ENCODE measurements at places on chromosomes 4 and X.

- DNase-seq: no peak
Measured at GRCh38 chr4:165379678-165380064, 863 bp downstream of the CPE start.

GRCh38 chr4:80526697-80527096 is 191.2 kb downstream of the CFAP299 start:
- no peak for DNase-seq

GRCh38 chr4:135032670-135033069 is 831.1 kb upstream of the PABPC4L start:
- DNase-seq: no peak

DNA sequence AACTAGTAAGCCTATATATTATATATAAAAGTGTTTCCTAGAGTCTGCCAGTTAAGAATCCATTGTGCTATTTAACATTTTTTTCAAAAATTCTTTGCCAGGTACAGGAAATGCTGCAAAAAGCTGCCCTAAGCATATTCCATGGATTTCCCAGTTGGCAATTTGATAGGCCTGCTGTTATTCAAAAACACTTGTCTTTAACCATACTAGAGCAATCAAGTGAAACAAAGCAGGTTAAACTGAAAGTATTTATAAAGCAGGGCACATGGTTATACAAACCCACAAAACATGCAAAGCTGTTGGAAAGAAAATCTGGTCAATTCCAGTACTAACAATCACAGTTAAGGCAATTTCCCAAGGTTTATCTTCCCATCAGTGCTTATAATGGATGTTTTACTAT is 159.9 kb downstream of the UNC5C start:
- no peak for DNase-seq

DNA sequence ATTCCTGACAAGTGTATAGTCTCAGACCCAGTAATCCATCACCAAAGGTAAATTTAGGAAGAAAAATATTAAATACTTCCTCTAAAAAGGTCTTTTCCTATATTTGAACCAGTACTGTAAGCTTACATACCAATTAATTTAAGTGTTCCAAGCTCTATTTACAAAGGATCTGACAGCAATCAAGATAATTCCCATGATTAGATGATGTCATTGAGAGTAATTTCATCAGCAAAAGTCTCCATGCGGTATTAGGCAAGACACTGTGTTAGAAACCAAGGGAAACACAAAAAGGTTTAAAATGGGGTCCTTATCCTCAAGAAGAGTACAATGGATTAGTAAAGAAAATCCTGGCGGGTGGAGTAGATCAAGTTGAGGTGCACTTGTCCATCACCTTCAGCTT is 198.5 kb downstream of the PRDM5 start:
- DNase-seq: no peak

- DNase-seq: no peak
Measured at GRCh38 chr4:176210101-176210500, 14.7 kb upstream of the SPATA4 start.

DNA sequence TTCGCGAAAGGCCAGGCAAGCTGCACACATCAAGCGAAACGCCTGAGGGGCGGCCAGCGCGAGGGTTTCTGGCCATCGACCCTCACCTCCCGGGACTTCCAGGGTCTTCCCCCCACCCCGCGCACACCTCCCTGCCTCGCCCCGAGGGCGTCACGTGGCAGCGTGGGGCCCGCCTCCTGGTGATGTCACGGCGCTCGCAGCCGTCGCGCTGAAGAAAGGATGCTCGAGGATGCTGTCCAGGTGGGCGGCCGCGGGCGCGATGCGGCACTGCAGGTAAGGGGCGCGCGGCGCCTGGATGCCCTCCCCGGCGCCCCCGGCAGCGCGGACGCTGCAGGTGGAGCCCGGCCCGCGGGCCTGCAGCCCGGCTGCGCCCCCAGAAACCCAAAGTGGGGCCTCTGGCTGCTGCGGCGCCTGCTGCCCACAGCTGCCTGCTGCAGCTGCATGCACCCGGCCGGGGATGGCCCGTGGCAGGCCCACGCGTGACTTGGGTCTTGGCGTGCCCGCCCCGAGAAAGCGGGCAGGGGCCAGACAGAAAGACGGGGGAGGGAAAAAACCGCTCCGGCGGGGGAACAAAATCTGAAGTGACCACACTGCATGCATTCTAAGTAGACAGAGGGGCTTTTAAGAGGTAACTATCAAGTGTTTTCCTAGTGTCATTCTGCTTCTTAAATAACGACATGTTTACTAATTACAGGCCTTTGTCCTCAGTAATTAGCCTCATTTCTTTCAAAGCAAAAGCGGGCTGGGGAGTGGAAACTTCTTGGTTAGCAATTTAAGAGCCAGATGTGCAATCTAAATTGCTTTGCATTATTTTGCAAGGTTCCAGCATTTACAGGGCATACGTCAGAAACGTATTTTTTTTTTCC is 1.7 kb downstream of the CLCN4 start:
- DNase-seq: no peak

- DNase-seq: no peak
Measured at GRCh38 chrX:19825271-19825670, 62.1 kb downstream of the SH3KBP1 start.

DNA sequence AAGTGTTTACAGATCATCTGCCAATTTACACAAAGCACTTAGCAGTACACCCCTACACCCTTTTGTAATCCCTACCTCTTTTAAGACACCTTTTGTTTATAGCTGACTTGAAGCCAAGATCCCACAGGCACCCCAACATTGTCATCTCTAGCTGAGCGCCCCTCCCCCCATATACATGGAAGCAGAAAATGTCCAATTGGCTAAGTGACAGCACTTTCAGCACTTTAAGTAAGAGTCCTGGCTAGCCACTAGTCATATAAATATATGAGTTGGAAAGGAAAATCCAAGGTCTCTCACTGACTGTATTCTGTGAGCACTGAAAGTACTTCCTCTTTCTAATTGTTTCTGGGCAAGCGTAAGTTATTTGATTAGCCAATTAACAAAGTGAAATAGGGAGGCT is 108.2 kb downstream of the NSUN7 start:
- no peak for DNase-seq

DNA sequence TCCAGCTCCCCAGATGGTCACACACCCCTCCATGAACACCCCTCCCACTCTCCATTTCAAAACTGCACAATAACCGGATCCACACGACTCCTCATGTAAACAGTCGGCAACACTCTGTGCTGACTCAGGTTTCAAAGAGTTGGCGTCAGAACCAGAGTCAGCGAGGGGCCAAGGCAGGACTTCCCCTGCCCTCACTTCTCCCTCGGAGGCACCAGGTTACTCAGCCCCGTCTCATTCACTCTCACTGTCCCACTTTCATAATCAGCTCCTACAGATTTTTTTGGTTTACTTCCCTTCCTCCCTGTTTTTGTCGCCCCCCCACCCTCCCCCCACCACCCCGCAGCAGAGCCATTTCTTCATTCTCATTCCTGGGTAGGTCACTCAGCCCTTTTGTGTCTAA is 2.7 kb upstream of the TIMP1 start:
- no peak for DNase-seq

DNA sequence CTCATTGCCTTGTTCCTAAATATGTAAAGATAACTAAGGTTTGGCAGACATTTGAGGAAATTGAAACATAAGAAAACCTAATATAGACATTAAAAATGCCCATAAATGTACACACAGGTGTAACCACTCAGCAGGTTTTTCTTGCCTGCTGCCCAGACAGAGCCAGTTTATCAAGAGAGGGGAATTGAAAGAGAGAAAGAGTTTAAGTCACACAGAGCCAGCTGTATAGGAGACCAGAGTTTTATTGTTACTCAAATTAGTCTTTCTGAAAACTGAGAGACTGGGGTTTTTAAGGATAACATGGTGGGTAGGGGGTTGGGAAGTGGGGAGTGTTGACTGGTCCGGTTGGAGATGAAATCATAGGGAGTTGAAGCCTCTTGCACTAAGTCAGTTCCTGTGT is 119.0 kb downstream of the CFAP299 start:
- DNase-seq: no peak

DNA sequence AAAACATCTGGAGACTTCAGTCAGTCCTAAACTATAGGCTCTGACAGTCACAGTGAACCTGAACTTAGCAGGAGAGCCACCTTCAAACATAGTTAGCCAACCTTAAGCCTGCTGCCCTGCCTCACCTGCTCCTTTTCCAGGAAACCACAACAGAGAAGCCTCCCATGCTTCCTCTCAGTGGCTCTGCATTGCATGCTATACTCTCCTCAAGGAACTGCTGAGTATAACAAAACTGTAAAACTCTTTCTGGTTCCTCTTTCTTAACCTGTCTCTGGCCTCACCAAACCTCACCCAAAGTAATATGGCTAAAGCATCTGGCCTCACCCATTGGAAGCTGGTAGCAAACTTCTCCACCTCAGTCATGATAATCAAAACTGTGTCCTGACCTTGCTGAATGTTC is 122.1 kb downstream of the ANKRD50 start:
- DNase-seq: no peak

- no peak for DNase-seq
Measured at GRCh38 chr4:102308032-102308799, 37.1 kb downstream of the SLC39A8 start.

- no peak for DNase-seq
Measured at GRCh38 chrX:153945956-153946943, 1.8 kb upstream of the RENBP start.

DNA sequence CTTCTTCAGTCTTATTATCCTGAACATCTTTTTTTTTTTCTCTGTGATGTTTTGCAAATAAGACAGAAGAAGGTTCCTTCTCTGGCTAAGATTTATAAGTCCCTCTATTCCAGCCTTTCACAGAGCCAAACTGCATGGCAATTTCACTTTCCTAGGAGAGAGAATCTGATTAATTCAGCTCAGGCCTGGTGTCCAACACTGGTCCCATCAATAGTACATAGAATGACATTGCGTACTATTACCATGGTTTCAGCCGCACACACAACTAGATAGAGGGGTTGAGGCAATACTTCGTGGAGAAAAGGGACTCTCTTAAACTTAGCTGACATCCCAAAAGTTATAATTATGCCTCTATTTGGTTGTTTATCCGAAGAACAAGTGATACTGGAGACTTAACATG is 18.5 kb downstream of the DCAF8L2 start:
- DNase-seq: no peak

DNA sequence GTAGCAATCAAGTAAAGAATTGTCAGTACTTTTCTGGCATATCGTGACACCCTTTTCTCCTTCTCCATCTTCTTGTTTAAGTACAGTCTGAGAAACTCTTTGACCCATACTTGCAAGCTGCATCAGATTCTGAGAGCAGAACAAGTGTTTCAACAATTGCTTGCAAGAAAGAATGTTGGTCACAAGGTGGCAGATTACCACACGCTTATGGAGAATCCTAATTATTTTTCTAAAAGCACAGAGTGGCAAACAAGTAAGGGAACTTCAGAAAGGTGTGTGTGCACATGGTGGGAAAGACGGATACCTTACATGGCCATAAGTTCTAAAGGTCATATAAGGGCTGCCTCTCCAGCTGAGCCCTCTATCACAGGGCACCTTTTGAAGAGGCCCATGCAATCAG is 136.4 kb upstream of the FGF13 start:
- no peak for DNase-seq
